Activated CD4-positive, alpha-beta T cell treated with anti-CD3 and anti-CD28 coated beads, Interleukin-2, amount 50 U/mL, for 24 hours (primary cell): ENCODE measurements at places on chromosomes 1 and 21.

DNA sequence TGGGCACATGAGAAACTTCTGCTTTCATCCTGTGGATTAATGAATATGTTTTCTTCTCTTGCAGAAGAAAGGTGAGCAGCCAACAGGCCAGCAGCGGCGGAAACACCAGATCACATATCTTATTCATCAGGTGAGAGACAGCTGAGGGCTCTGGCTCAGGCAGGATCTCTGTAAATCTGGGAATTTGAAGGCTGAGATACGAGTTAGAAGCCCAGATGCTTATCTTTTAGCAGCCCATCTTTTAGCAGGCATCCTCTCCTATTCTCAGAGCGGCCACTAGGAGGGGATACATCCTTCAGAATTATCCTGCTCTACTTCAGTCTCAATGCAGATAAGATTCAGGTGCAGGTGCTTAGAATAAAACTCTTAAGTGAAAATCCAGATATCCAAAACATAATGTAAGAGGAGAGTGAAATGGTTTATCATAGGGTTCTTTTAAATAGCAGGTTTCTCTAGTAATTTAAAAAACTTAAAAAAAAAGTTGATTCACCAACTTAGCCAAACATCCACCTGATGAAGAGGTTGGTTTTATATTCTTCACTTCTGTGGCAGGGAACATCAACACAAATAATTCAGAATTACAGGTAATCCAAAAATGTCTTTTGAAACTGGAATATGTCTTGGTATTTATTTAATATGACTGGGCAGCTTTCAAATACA lies 19.3 kb downstream of the SH2D2A start:
- no peak for DNase-seq

- DNase-seq, result no peak
Measured at GRCh38 chr1:146019231-146020057, 2.1 kb downstream of the HJV start.

DNA sequence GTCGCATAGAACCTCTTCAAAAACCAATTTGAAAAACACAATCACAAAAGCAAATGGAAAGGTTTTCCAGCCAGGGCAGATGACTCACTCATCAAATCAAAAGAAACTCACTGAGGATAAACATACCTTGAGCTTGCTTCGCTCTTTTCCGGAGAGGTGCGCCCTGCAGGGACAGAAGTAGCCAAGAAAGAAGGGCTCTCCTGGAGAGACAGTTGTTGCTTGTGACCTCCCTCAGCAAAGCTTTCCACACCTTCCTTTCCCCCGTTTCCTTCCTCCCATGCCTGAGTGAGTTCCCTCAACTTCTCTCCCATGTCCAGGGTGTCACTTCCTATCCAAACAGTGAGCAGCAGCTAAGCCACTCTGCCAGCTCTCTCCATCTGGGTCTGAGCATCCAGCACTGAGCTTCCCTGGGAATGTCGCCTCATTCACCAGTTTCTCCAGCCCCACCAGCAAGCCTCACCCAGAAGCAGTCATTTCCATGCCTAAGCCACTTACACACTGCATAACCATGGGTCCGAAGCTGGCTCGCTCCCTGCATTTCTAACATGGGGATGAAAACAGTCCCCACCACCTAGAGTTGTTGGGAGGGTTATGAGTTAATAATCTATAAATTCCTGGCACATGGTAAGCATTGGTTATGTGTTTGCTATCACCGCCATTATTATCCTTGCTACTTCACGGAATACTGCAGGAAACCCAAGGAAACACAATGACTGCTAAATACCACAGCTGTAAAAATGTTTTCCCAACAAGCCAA lies 75.0 kb downstream of the PTPN14 start:
- DNase-seq, result no peak

DNA sequence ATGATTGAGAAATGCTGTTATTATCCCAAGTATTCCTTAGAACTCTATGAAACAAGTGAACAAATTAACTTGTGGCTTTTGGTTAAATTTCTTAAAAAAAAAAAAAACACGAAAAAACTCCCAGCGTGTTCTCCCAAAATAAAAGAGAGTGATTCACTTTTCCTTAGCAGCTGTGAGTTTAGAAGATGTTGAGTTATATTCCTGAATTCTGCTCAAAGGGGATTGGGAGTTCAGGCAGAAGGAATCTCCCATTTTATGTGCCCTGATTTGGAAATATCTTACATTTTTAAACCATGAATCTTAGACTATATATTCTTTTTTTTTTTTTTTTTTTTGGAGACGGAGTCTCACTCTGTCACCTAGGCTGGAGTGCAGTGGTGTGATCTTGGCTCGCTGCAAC lies 34.3 kb downstream of the SMG7 start:
- DNase-seq, result no peak

DNA sequence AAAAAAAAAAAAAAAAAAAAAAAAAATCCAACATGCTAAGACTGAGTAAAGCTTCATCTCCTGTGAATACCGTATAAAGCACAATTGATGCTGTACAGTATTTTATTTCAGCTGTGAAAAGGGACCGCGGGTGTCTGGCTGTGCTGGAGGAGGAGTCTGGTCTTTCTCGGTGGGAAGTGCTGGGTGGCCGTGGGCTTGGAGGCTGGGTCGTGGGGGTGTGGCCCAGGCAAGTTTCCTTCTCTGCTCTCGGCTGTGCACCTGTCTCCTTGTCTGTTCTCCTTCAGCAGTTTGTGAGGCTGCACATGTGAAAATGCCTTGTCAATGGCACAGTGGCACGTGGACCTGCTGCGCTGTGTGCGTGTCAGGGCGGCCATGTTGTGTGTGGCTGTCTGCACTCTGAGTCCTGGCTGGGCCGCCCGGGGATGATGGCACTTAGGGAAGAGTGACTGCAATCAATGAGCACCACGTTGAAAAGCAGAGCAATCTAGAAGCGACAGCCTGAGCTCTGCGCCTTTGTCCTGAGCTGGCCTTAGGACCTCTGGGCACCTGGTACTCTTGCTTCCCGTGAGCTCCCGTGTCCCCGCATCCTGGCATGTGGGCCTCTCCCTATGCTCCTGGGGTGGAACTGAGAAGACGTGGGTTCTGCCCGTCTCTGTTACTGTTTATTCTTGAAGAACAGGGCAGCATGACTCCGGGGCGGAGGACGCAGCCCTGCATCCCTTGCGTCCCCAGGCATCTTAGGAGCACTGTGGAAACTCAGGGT lies 14.5 kb downstream of the AGPAT3 start:
- DNase-seq, result no peak

- DNase-seq, result no peak
Measured at GRCh38 chr1:214463596-214463995, 87.8 kb downstream of the PTPN14 start.
